Ecto neural progenitor cell (in vitro differentiated cells): ENCODE measurements at places on chromosomes 5 and 9.

DNA sequence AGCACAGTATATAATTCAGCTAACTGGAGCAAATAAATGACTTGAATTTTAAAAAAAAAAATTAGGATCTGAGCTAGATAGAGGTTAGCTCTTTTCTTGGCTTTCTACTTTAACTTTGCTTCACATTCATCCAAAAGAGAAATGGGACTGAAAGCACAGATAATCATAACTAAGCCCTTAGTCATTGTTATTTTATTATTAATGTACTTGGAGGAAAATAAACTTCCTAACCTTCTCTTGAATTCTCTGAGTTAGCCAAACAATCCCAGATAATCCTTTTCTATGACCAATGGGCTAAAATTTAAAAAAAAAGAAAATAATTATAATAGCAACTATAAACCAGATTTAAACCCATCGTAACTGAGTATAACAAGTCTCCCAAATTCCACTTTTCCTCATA, 57.6 kb upstream of the RASA1 start:
- DNase-seq = no peak

GRCh38 chr9:18045326-18045725, 428.6 kb upstream of the ADAMTSL1 start:
- no peak for DNase-seq

- no peak for DNase-seq
Measured at GRCh38 chr5:159100782-159101646, 1.3 kb upstream of the EBF1 start.

- DNase-seq = no peak
Measured at GRCh38 chr5:156778139-156778706, 71.9 kb upstream of the PPP1R2B start.

DNA sequence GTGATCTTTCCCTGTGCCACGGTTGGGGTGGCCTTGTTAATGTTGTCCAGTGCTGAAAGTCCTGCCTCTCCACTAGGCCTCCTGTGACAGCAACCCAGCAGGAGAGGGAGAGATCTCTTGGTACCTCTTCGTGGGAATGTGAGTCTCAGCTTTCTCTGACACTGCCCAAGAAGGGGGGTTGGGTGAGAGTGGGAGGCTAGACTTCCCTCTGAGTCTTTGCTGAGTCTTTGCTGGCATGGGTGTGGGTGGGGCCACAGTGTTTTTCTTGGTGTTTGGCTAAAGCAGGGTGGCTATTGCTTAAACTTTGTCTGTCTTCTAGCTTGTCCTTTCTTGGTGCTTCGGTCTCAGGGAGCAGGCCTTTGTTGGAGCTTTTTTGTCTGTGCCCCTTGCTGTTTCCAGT, 145.6 kb downstream of the GNA14 start:
- no peak for DNase-seq

- no peak for DNase-seq
Measured at GRCh38 chr9:134590240-134591081, 51.1 kb upstream of the COL5A1 start.

DNA sequence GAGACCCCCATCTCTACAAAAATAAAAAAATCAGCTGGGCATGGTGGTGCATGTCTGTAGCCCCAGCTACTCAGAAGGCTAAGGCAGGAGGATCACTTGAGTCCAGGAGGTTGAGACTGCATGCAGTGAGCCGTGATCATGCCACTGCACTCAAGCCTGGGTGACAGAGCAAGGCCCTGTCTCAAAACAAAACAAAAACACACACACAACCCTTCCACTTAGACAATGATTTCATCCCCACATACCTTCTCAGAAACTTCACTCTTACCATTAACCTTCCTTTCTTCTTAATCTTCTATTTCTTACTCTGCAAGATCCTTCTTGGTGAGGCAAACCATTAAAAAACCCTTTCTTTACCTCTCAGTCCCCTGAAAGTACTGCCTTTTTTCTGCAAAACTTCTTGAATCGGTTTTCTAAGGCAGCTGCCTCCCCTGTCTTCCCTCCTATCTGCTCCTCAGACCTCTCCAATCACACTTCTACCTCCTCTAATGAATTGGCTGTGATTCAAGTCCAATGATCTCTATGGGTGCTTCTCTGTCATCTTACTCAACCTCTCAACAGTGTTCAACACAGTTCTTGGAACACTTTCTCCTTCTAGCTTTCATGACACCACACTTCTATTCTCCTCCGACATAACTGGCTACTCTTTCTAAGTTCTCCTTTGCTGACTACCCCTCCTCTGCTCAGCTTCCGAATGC, 47.3 kb downstream of the PFDN1 start:
- no peak for DNase-seq

DNA sequence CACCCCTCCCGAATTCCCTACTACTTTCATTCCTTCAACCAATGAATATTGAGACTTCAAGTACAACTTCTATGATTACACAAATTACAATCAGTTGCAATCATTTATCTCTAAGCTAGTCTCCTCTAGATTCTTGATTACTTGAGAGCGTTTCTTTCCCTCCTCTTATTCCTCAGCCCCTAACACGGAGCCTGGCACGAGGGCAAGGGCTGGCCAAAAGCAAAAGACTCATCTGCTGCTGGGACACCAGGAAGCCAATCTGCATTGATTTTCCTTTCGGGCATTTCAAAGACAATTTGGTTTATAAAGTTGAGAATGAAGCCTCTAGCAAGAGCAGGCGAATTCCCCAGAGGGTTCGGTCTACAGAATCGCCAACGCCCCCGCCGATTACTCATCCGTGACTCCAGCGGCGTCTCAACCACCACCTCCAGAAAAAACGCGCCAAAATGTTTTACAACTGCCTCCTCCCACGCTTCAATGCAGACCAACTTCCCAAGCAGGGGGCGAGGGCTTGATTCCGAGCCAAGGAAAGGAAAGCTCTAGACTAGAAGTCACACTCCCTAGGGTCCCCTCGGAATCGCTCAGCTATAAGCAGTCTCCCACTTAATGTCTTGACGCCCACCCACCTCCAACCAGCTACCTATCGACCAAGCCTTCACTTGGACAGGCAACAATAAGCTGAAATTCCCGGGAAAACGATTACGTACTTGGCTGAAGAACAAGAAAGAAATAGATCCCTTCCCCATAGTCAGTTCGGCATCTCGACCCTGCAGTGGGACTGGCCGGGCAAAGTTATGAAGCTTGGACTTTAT, 1.5 kb downstream of the PCSK1 start:
- no peak for DNase-seq

- no peak for DNase-seq
Measured at GRCh38 chr9:112069318-112070169, 105.6 kb downstream of the SUSD1 start.

DNA sequence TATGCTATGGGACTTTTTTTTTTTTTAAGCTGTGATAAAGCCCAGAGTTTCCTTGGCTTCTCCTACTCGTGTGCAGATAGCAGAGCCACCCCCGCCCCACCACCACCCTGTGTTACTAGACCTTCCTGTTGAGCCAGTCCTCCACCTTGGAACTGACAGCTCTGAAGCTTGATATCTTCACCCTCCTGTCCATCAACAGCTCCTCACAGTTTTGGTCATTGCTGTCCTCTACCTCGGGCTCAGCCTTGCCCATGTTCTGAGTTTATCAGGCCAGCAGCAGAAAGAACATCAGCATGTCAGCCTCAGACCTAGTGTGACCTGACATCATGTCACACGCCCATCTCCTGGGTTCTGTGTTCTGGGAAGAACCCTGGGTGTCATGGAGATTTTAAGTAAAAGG, 167.1 kb upstream of the RAI14 start:
- no peak for DNase-seq

DNA sequence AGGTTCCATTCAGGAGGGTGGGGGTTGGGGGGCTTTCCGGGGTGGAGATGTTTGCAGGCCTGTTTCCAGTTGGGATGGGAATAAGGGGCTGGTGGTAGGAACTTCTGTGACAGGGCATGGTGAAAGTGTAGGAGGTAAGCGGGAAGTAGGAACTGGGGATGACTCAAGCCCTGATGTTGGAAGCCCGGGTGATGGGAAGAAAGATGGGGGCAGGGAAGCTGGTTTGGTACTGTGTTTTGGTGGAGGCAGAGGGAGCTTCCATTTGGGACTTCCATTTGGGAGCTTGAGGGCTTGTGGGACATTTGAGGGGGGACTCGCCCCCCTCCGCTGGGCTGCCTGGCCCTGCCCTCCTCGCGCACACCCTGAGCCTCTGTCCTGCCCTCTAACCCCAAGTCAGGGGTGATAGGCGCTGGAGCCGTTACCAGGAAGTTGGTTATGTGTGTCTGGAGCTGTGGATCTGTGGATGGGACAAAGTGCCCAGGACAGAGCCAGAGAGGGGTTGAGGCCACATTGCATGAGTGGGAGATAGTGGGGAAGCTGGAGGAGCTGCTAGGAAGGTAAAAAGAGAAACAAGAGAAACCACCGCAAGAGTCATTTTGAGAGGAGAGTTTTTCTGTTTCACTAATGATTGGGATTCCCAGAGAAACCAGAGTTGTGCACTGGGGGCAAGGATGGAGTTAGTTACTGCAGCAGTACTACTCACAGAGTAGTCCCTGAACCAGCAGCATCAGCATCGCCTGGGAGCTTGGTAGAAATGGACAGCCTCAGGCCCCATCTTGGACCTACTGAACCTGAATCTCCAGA, 6.6 kb downstream of the RGS14 start:
- no peak for DNase-seq

- DNase-seq = no peak
Measured at GRCh38 chr5:80975065-80975464, 14.9 kb downstream of the RASGRF2 start.

DNA sequence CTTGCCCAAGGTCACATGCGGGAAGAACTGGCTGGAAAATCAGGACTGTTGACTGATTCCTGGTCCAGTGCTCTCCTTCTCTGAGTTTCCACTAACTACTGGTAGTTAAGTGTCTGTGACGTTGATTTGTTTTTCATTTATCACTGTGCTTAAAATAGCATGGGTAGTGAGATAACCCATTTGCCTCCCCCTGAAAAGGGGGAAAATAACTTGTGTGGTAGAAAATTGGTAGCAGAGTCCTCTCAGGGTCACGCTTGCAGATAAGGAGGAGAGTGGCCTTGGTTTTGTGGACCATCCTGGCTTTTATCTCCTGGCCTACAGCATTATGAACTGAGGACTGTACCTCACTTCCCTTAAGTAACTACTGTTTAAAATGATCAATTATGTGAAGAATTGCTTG, 10.9 kb downstream of the FUBP3 start:
- DNase-seq = no peak

DNA sequence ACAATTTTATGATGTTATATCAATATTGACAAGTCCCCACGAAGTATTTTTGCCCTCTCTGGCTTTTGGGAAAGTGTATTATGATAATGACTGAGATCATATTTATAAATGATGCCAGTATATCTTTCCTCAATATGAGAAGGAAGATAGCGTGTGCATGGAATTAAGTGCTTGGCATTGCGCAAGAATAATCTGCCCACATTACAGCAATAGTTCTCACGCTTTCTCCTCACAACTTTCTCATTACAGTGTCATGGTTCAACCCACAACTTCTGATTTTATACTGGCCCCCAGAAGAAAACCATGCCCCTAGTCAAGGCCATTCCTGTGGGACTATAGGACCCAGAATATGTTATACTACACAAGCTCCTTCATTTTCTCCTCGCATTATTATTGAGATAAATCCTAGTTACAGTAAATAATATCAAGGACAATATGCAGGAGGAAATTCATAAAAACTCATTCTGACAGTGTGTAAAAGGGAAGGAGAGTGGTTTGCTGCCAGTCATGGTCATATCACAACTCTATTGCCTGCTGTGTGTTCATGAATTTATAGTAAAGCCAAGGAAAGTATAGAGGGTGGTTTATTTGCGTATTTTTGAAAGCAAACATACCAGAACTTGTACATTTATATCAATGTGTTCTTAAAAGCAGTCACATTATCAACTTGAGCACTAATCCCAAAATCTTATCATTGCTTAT, 114.1 kb downstream of the PIK3R1 start:
- DNase-seq = no peak

GRCh38 chr9:124363326-124364096, 51.7 kb downstream of the PSMB7 start:
- no peak for DNase-seq

GRCh38 chr5:139668064-139668880, 20.1 kb downstream of the CXXC5 start:
- DNase-seq = peak; percentile 71

DNA sequence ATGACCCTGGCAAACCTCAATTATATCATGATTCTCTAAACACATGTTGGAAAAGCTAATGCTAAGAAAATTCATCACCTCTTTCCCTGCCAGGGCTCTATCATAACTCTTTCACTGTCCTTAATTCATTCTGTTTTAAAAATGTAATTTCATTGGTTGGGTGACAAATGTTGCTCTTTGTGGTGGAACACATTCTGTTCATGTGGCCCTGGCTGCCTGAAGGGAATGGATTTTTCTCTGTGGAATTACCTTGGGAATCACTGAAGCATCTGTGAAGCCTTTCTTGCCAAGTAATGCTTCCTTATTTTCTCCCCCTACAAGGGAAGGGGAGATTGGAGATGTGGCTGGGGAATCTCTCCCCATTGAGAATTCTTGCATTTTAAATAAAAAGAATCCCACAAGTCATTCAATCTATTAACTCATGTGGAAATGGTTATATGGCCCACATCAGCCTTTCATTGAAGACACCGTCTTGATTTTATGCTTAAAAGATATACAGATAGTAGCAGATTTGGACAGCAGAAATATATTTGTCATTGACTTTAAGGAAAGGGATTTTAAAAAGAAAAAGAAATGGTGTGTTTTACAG, 201.8 kb upstream of the NMUR2 start:
- no peak for DNase-seq

DNA sequence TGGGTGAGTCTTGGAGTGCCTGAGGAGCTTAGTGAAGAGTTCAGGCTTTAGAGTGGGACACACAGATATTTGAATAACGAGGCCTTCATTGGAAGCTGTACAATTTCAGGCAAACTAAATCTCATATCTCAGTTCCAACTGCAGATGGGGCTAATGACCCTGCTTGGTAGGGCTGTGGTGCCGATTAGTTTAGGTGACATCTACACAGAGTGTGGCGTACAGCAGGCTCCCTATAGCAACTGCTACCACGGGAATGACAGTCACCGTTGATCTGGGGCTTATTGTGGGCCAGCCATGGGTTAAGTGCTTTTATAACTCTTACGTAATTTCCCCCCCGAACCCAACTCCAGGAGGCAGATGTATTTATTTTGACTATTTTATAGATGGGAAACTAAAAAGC, 70.8 kb downstream of the FAT2 start:
- no peak for DNase-seq

GRCh38 chr5:84791138-84791537, 406.5 kb upstream of the EDIL3 start:
- DNase-seq = no peak

GRCh38 chr9:99093492-99093791, 11.5 kb upstream of the TGFBR1 start:
- DNase-seq = no peak

GRCh38 chr5:68711293-68712200, 382.3 kb upstream of the SLC30A5 start:
- no peak for DNase-seq

- DNase-seq = no peak
Measured at GRCh38 chr5:25568989-25569625, 924.3 kb upstream of the CDH10 start.

- no peak for DNase-seq
Measured at GRCh38 chr9:86721226-86721781, 226.0 kb downstream of the GAS1 start.

GRCh38 chr9:9924376-9924775, 688.4 kb downstream of the PTPRD start:
- no peak for DNase-seq
